ENCODE measurements at places on chromosomes 7 and 10. TPM values are rescaled to one million over a fixed set of nuclear protein-coding genes. Genes with fewer than 3 reads are reported as not detected.

The RTKN2 gene
- total RNA-seq, result 0.98 TPM

The PSD gene
- 13.4 TPM for total RNA-seq

The NACAD gene
- 1.2 TPM for total RNA-seq

The CALCR gene
- total RNA-seq, result 0.66 TPM

The PAX2 gene
- total RNA-seq, result under 0.01 TPM

The DENND11 gene
- 49.2 TPM for total RNA-seq

DNA sequence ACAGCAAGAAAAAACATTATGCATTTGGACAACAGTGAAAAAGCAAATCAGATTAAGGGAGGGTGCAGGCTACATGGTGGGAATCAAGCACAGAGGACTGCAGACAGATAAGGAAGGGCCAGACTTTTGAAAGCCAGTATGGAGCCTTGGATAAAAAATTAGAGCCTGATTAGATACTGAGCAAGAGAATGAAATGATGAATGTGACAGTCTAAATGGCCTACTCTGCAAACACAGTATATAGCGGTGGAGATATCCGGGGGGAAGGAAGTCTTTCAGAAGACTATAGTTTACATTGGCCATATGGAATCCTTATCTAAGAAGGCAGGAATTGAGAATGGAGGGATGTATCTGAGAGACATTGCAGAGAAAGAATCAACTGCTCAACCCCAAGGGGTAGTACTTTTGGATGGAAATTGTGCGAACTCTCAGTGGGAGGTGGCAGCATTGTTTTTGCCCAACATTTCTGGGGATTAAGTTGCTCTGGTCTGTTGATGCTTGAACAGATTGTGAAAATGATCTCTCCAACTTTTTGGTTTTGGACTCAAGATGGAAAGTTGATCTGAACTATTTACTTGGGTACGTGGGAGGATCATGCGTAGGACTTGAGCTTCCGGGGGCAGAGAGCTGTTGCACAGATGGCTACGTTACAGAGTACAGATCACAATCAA is 39.4 kb upstream of the CHCHD3 start:
- DNase-seq, result no peak

DNA sequence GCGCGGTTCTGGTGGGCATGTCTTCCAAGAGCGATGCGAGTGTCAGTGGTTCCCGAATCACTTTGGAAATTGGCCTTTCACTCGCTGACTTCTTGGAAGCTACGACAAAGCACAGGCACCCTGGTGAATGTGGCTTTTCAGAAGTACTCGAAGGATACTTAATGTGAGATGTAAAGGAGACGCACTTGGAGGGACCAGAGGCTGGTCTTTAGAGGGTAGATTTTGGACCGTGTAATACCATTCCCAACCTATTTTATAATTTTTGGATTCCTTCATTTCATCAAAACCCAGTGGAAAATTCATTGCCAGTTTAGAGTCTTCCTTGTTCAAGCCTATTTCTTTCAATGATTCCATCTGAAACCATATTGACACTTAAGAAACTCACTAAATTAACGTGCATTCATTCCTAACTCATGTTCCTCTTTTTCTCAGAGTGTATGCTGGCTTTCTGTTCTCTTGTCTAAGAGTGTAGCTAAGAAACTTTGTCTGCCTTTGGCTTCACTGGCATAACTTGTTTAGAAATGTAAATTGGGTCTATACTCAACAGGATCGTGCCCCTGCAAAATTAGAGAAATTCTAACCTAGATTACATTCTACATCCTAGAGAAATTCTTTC is 645 bp upstream of the COPG2 start:
- no peak for DNase-seq

- no peak for DNase-seq
Observed at GRCh38 chr7:50303335-50304128, 984 bp upstream of the IKZF1 start.

- DNase-seq, result no peak
Observed at GRCh38 chr7:130593033-130593432, 75.5 kb downstream of the COPG2 start.

DNA sequence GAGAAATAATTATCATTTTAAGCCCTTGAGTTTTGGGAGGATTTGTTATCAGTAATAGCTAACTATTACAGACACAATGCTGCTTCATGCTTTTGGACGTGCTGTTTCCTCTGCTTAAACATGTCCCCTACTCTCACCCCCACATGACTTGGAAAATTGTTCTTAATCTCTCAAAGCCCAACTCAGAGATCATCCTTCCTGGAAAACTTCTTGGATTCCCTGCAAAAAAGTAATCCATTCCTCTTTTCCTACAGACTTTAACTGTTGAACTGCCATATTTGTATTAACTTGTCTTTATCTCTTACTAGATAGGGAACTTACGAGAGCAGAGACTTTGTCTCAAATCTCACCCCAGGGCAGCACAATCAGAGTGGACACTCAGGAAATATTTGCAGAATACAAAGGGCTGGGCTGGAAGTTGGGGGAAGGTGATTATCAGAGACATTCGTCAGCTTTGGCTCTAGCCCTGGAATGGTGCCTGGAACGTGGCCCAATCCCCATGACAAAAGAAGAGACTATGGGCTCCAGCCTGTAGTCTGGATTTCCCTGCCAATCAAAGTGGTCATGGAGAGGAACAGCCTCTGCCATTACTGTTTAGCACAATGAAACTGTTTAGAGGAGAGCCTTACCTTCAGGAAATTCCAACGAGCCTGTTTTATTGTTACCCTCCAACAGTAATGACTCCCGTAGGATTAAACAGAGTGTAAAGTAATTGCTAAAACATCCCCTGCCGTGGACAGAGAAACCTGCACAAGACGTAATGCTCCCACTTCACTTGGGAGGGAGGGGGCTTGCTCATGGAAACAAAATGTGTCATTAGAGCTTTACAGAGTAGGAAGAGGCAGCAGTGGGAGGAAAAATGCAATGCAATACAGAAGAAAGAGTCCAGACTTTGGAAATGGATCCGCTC is 140.4 kb upstream of the AUTS2 start:
- DNase-seq, result no peak

GRCh38 chr7:130887182-130887956 is 153.4 kb upstream of the KLF14 start:
- DNase-seq, result no peak

DNA sequence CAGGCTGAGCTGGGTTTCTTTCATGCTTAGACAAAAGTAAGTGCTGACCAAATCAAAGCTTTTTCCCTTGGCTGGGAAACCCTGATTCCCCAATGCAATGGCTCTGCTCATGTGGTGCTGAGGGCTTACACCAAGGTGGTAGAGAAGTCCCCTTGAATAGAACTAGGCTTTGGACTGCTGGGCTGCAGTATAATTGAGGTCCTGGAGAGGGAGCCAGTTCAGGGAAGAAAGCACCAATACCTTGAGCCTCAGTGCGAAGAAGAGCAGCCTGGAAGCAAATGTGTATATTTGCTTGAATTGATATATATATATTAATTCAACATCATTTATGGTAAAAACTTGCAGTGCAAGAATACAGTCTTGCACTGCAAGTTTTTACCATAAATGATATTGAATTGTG is 391.1 kb downstream of the RPS24 start:
- DNase-seq, result no peak

GRCh38 chr7:4700577-4701235 is 18.6 kb downstream of the FOXK1 start:
- DNase-seq, result no peak

- no peak for DNase-seq
Observed at GRCh38 chr10:106661767-106662140, 502.8 kb downstream of the SORCS1 start.

DNA sequence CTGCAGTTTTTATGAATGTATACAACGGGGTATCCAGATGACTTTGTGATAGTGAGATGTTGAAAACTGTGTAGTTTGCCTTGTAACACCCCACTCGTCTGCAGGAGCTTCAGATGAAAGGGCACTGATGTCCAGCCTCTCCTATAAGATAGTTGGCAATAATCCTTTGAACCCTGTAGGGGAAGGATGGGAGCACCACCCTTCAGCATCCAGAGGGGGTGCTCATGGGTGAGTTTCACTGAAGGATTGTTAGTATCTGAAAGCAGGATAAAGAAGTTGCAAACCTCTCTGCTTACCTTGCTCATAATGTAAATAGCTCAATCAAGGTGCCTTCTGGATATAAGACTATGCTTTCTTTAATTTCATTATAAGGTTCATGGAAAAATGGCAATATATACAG is 201.5 kb downstream of the TMEM178B start:
- DNase-seq, result no peak

DNA sequence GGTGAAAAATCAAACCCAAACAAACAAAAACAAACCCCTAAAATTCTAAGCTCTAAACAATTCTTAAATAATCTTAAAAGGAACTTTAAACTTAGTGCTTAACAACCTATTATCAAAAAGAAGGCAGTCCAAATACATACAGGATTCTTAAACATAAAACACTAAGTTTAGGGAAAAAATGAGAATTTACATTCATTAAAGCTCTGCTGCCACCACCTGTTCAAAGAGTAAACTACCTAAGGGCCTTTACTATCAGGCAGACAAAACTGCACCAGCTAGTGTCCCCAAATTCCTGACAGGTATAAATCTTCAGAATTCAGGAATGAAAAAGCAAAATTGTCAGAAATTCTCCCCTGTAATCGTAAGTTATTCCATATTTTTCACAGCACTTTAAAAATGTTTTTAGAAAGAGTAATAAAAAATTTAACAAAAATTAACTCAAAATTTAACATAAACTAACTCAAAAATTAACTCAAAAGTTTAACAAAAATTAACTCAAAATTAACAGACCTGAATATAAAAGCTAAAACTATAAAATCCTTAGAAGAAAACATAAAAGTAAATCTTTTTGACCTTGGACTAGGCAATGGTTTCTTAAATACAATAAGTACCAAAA is 55.1 kb downstream of the PDZD8 start:
- no peak for DNase-seq

GRCh38 chr7:94028768-94029167 is 24.6 kb upstream of the BET1 start:
- DNase-seq, result no peak

DNA sequence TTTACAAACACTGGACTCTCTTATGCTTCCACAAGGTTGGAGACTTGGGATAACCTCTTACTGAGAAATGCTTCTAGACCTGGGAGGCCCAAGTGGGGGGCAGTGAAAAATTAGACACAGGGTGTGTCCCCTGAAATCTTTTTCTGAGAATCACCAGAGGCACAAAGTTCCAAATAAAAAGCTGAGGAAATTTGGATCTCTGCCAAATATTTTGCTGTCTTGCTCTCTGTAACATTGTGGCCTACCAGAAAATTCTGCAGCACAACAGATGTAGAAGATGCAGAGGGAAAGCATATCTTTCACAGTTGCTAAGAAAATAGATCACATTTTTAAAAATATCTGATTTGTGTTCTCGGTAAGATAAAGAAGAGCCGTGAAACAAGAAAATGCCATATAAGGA is 849.4 kb downstream of the CCSER2 start:
- no peak for DNase-seq

GRCh38 chr7:22200238-22200637 is 156.7 kb downstream of the RAPGEF5 start:
- DNase-seq, result no peak

DNA sequence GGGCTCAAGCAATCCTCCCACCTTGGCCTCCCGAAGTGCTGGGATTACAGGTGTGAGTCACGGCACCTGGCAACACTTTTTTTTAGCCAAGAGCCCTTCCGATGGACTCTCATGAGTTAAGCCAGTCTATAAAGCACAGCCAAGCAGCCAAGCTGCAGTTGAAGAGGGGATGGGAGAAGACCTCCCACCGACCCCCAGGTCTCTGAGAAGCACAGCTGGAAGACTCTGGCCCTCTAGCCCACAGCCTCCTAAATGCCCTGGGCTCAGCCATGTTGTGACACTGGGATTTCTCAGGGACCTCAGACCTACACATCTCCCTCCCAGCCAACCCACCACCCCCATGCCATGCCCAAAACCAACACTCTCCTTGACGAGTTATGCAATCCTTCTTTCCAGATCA is 31.1 kb downstream of the CALML3 start:
- DNase-seq, result peak; percentile 7

DNA sequence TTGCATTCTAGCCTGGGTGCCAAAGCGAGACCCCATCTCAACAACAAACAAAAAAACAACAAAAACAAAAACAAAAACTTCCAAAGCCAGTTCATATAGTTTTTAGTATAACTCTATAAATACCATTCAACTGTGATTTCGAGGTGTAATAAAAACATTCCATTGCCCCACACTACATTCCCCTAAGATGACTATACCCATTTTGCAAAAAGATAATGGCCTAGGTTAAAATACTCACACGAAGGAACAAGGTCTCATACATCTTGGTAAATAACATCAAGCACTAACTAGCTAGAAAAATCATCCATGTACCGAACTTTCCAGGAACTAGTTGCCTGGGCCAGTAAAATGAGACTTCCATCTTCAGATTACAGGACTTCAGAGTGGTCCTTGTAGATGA is 55.4 kb downstream of the GLI3 start:
- no peak for DNase-seq

GRCh38 chr7:140008755-140009610 is 53.8 kb downstream of the PARP12 start:
- DNase-seq, result no peak

GRCh38 chr10:48517911-48518811 is 86.7 kb downstream of the ARHGAP22 start:
- no peak for DNase-seq

- no peak for DNase-seq
Observed at GRCh38 chr10:124321433-124322089, 97.2 kb downstream of the OAT start.

DNA sequence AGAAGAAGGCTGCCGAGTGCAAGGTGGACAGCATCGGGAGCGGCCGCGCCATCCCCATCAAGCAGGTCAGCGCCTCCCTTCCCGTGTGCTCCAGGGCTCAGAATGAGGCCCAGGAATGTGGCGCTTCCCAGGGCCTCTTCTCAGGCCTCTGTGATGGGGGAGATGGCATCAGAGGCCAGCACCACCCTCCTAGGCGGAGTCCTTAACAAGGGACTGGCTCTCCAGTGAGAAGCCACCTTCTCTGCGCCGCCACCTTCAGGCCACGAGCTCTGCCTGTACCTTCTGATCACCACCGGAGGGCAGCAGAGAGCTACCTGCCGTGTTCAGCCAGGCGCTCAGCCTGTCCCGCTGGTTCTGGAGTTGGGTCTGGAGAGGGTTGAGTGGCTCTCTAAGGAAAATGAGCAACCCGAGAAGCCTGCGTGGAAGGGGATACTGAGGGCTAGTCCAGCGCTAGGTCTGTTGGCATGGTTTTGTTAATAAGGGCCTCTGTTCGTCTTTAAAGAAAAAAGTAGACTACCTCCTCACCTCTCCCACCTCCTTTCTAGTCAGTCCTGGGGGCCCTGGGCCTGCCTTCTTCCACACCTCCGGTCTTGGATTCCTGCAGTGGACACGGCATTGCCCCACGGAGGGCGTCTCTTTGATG is 37.7 kb downstream of the AGAP3 start:
- DNase-seq, result peak; percentile 74

DNA sequence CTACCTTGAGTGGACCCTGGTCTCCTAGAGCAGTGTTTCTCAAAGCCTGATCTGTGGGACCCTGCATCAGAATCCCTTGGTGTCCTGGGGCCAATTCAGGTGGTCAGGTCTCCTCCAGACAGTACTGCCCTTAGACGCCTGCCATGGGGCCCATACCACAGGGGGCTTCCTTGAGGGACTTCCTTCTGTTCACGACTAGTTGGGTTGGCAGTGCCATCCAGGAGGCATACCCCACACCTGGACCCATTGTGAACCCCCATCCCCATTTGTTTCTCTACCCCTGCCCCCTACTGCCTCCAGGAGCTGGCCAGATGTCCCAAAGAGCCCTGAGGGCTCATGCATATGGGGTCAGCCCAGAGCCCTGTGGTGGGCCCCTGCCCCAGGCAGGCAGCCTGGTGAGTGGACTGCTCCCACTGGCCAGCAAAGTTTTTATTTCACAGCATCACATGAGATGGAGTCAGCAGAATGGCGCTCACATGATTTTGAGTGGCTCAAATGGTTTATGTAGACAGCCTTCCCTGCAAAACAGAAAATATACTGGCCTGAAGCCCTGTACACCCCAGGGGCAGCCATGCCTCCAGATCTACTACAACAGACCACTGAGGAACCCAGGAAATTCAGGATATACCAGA is 259.9 kb upstream of the ZMIZ1 start:
- no peak for DNase-seq

Measured in breast epithelium (tissue), 4 donors.